ENCODE measurements at places on chromosomes 5 and 9. TPM values are rescaled to one million over a fixed set of nuclear protein-coding genes. Genes with fewer than 3 reads are reported as not detected.

GRCh38 chr9:27787891-27788290, 214.6 kb upstream of the C9orf72 start:
- DNase-seq, result no peak

Gene TIMD4
- 0.32 TPM for total RNA-seq

Gene PCDHB15
- total RNA-seq, result 4.0 TPM

Gene CD74
- 537 TPM for total RNA-seq

DNA sequence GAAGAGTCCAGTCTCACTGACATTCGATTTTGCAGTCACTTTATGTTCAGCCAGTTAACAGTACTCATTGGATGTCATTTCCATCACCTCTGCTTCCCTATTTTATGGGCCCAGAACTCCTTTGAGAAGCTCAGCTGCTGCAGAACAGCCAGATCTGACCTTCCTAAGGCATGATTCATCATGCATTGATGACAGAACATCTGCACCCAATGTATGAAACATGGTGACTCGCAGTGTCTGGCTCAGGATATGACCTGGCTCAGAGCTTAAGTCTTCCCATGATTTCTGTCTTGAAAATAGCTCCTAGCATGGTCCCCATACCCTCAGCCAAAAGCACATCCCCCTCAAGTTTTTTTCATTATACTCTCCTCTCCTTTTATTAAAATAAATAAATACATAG, 92.6 kb upstream of the TRIM32 start:
- DNase-seq, result no peak

- DNase-seq, result no peak
Observed at GRCh38 chr5:42168091-42168670, 243.1 kb downstream of the FBXO4 start.

DNA sequence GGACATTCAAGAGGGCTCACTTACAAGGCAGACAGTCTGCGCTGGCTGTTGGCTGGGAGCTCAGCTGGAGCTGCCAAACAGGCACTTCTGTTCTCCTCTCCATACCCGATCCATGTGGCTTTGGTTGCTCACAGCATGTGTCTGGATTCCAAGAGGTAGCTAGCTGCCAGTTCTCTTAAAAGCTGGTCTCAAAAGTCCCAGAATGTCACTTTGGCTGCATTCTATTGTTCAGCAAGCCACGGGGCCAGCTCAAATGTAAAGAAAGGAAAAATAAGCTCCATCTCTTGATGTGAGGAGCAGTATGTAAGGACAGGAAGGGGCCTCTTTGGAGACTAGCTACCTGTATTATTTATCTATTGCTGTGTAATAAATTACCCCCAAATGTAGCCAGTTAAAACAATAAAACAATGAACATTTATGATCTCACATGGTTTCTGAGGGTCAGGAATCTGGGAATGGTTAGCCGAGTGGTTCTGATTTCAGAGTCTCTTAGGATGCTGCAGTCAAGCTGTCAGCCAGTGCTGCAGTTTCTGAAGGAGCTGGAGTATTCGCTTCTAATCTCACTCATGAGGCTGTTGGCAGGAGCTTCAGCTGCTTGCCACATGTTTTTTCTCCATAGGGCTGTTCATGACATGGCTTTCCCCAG, 112.7 kb upstream of the CLINT1 start:
- no peak for DNase-seq

GRCh38 chr5:24904981-24905517, 260.3 kb upstream of the CDH10 start:
- DNase-seq, result no peak
